ENCODE measurements at places on chromosomes 2 and 18.

- no peak for DNase-seq
Observed at GRCh38 chr18:61336766-61337165, 3.5 kb downstream of the CDH20 start.

- DNase-seq: no peak
Observed at GRCh38 chr2:201933792-201934237, 99.8 kb upstream of the FZD7 start.

GRCh38 chr2:238717084-238717483, 130.8 kb upstream of the TWIST2 start:
- DNase-seq: no peak

- DNase-seq: no peak
Observed at GRCh38 chr18:3304832-3305231, 42.9 kb downstream of the MYL12B start.

- DNase-seq: no peak
Observed at GRCh38 chr2:164569378-164569777, 51.9 kb downstream of the GRB14 start.

All from NCI-H2081 (cell line).